Heart left ventricle (tissue), 16 donors: ENCODE measurements at places on chromosomes 2 and 18. TPM values are rescaled to one million over a fixed set of nuclear protein-coding genes. Genes with fewer than 3 reads are reported as not detected.

Gene SULT1C4
- 3.9 TPM for total RNA-seq

Gene IL36RN
- total RNA-seq, result not detected

GRCh38 chr2:155100261-155100660 lies 401.8 kb downstream of the KCNJ3 start:
- no peak for DNase-seq

DNA sequence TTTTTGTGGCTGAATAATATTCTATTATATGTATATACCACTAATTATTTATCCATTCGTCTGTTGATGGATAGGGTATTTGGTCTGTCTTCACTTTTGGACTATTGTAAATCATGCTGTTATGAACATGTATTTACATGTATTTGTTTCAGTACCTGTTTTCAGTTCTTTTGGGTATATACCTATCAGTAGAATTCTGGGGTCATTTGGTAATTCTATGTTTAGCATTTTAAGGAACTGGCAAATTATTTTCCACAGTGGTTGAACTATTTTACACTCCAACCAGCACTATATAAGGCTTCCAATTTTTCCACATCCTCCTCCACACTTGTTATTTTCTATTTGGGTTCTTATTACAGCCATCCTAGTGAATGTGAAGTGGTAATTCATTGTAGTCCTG lies 12.4 kb upstream of the TANK start:
- no peak for DNase-seq
